ENCODE measurements at places on chromosomes 7 and 10.

- DNase-seq, result no peak
These were observed 27.9 kb upstream of the DAGLB start for GRCh38 chr7:6475433-6476186.

- no peak for DNase-seq
These were observed 68.5 kb upstream of the EEPD1 start for GRCh38 chr7:36084485-36085091.

- no peak for DNase-seq
These were observed 162.9 kb downstream of the CREB5 start for GRCh38 chr7:28575241-28575643.

DNA sequence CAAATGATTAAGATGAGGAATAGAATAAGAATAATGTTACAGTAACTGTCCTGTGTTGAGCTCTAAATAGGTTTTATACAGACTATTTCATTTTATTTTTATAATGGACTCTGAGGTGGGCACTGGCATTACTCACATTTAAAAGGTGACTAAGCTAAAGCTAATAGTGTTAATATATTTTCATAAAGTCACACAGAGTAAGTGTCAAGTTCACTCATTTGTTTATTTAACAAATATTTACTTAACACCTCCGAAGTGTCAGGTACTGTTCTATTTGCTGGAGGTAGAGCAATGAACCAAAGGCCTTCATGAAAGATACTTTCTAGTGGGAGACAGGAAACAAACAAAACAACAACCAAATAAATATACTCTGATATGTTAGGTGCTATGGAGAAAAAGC, 44.0 kb downstream of the ASB4 start:
- DNase-seq, result no peak

DNA sequence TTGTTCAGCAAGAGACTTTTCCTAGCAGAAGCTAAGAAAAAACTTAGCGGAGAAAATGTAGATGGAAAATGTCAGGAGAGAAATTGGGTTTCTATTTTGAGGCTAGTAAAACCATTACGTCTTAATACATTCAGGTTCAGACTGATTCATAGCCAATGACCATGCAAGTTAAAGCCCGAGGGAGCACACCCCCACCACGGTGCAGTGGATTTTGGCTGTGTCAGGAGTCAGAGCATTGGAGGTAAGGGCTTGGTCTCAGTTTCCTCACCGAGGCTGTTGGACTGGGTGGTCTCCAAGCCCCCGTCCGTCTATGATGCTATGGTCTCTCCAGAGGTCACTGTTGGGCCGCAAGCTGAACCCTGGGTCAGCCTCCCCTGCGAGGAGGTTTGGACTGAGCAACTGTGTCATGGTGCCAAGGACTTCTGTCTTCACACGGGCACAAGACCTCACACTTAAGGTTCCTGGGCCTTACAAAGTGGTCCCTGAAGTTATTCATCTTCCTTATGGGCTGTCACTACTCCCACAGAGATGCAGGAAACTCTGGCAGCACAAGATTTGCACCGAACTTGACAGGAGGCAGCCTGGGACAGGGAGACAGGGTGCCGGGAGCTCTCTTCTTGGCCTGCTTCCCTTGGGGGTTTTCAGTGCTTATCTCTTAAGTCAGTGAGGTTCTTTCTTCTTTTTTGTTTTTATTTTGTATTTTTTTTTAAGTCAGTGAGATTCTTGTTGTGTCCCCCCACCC, 186.8 kb downstream of the PHTF2 start:
- no peak for DNase-seq

GRCh38 chr10:4136121-4136520, 351.1 kb upstream of the KLF6 start:
- no peak for DNase-seq

- DNase-seq, result no peak
These were observed 505.5 kb upstream of the PODXL start for GRCh38 chr7:132061937-132062336.

GRCh38 chr7:44212581-44213184, 11.9 kb downstream of the YKT6 start:
- DNase-seq, result no peak

GRCh38 chr10:73979141-73979808, 18.6 kb upstream of the VCL start:
- DNase-seq, result no peak

Measured in activated CD8-positive, alpha-beta memory T cell treated with anti-CD3 and anti-CD28 coated beads, Interleukin-2, amount 50 U/mL, for 48 hours (primary cell).